Suppressor macrophage treated with lipopolysaccharide for 4 hours (primary cell): ENCODE measurements at places on chromosomes 6 and 20.

GRCh38 chr6:13256266-13257001 lies 71.9 kb downstream of the TBC1D7 start:
- DNase-seq = peak; percentile 83

DNA sequence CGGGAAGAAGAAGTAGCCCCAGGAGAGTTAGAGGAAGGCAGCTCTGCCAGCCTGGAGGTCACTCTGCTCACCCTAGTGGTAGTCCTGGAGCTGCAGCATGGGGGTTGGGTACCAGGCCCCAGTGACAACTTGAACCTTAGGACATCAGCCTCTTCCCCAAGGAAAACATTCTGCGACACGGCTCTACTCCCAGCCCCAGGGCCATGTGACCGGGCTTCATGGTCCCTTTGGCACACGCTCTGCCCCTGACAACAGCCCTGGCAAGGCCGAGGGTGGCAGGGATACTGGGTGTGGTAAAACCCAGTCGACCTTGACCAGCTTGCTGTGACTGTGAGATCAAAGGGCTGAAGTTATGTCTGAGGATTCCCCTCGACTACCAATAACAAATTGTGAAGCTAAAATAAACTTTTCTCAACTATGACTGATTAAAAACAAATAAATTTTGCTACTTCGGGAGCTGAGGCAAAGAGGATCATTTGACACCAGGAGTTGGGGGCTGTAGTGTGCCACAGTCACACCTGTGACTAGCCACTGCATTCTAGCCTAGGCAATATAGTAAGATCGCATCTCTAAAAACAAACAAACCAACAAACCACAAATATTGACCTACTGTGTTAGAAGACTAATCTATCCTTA lies 24.4 kb upstream of the ARID1B start:
- DNase-seq = no peak

GRCh38 chr6:144757299-144757698 lies 472.2 kb downstream of the UTRN start:
- no peak for DNase-seq

GRCh38 chr20:48076747-48077146 lies 291.5 kb upstream of the SULF2 start:
- DNase-seq = no peak

- no peak for DNase-seq
Observed at GRCh38 chr20:51379601-51380341, 162.7 kb downstream of the NFATC2 start.

DNA sequence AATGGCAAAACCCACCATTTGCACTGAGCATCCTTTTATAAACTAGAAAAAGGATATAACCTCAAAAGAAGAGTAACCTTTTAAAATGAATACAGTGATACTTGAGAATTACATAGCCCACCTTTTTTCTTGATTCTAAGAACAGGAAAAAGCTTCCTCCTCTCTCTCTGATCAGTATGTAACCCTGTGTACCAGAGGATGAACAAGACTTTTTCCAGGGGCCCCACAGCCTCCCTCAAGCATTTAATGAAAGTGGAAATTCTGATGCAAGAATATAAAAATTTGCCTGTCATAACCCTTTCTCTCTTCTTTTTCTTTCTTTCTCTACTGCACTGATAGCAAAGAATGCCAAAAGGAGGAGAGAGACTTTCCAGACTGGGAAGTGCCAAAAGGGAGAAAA lies 64.2 kb upstream of the BTN3A2 start:
- DNase-seq = no peak

DNA sequence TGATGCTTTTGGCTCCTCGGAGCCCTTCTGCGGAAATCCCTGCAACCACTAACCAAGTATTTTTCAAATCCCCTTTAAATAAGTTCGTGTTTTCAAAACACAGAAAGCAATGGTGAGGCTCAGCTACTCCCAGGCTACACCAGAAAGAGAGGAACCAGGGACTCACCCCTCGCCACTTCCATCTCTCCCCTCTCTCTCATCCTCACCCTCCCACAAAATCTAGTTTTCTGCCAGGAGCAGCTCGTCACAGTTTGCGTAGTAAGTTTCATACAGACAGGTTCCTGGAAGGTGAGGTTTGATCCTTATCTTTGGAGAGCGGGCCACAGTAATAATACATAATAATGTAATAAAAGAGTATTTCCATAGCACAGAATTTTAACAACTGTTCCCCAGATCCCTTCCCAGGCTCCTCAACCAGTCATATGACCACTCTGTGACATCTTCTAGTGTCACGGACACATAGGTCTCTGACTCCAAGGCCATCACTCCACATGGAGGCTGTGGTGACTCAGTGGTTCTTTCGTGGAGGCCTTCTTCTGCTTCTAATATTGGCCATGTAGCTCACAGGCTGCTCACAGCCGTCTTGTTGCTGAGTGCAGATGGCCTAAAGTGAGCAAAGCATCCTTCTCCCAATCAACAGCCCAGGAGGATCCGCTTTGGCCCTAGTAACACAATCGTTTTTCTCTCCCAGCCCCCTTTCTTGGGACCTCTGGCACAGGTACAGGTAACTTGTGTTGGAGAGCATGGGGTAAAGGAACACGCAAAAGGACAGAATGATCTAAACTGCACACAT lies 295.7 kb downstream of the CDC5L start:
- no peak for DNase-seq

DNA sequence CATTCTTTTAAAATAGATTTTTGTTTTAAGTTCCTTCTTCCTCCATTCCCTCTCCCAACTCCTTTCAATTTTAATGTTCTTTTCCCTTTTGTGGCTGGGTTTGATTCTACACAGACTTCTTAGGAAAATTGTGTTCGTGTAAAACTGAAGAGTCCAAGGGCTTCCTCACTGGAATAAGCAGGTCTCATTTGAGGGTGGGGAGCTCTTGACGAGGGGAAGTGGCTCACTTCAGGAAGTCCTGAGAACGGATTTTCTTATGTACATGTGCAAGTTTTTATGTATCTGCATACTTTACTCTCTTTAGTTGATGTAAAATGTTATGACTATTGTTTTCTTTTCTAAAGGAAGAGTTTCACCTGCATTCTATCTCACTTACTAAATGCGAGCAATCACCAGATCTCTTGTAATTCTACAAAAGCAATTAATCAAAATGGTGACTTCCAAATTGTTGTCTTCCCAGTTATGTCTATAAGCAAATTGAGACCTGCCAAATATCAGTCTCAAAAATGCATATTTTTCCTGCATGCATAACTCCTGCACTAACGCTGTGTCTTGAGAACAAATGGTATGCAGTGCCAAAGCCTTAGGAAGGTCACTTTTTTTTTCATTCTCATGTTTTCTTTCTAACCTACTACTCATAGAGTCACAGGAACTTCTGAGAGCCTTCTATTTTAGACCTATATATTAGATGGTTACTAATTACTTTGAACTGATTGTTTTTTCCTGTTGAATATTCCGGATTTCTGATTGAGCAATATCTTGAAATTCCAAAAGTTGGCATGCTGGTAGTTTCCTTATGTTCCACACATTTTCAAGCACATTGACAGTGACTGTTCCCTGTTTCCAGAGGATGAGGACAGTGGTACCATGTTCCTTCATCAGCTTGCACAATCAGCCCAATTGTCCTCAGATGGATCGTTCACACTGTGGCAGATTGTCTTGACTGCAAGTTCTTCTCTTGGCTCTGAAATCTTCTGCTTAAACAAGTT lies 251.9 kb upstream of the PRDM1 start:
- no peak for DNase-seq

DNA sequence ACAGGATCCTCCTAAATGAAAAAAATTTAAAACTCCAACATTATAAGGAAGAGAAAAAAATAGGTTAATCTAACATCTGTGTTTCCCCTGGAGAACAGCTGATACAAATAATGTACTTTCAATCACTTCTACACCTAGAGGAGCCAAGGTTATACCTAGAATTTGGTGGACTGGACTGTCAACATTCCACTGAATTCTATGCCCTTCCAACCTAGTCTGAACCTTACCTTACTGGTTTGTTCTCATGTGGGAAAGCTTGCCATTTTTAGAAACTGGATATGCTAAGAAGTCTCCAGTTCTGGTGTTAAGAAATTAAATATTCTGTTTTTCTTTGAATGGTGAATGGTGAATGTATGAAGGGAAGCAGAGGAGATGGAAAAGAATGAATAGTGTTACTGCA lies 162.4 kb downstream of the DST start:
- DNase-seq = no peak

DNA sequence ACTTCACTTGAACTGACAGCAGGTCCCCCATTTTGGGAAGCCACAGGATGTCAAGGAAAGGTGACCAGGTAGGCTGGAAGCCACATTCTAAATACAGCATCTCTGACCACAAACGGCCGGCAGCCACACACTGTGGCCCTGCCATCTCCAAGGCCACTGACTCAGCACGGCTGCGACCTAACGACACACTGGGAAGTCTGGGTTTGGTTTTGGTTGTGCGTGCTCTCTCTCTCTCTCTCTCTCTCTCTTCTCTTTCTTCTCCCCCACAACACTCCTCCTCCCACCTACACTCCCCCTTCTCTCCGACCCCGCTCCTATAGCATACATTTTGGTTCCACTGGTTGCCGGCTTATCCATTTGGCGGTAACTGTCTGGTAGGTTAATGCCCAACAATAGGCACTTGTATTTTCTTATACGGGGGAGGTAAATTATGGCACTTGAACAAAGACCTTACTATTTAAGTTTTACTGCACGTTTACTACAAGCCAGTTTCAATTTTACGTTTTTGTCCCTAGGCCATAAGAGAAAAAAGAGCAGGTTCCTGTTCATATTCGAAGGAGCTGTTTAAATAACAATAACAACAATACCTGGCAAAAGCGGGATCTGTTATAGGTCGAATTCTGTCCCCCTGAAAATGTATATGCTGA lies 103.6 kb downstream of the GMDS start:
- DNase-seq = no peak

- no peak for DNase-seq
Observed at GRCh38 chr6:3831761-3832530, 17.2 kb upstream of the FAM50B start.

GRCh38 chr6:134398453-134398852 lies 80.5 kb upstream of the SGK1 start:
- peak; percentile 96 for DNase-seq

- no peak for DNase-seq
Observed at GRCh38 chr6:32189069-32189741, 797 bp downstream of the PBX2 start.

GRCh38 chr20:37711994-37712964 lies 18.4 kb downstream of the CTNNBL1 start:
- no peak for DNase-seq

GRCh38 chr20:20702330-20703245 lies 9.9 kb downstream of the RALGAPA2 start:
- no peak for DNase-seq

GRCh38 chr20:11216451-11217314 lies 542.9 kb upstream of the JAG1 start:
- DNase-seq = no peak

- no peak for DNase-seq
Observed at GRCh38 chr6:79717989-79718388, 86.9 kb downstream of the SH3BGRL2 start.

GRCh38 chr6:11432091-11432490 lies 105.5 kb upstream of the TMEM170B start:
- DNase-seq = no peak

- DNase-seq = peak; percentile 80
Observed at GRCh38 chr6:73560853-73561407, 40.1 kb upstream of the EEF1A1 start.

- DNase-seq = no peak
Observed at GRCh38 chr20:6730672-6731328, 36.7 kb upstream of the BMP2 start.
